ENCODE measurements at places on chromosomes 7 and 10.

- no peak for DNase-seq
Measured at GRCh38 chr10:36703179-36703578, 422.2 kb upstream of the ANKRD30A start.

- no peak for DNase-seq
Measured at GRCh38 chr10:32059472-32059871, 3.2 kb upstream of the KIF5B start.

DNA sequence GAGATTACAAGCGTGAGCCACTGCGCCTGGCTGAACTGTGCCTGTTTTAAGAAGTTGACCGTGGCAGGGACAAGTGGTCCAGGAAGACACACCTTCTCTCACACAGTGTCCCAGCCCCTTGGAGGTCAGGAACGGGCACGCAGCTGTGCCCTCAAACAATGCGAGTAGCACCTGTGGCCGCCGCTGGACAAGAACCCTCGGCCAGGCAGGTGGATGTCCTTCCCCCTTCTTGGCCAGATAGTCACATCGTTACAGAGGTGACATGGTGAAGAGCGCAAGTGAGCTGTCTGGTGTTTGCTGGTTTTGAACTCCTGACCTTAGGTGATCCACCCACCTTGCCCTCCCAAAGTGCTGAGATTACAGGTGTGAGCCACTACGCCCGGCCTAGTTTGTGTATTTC, 8.8 kb downstream of the ZFAND2A start:
- no peak for DNase-seq

DNA sequence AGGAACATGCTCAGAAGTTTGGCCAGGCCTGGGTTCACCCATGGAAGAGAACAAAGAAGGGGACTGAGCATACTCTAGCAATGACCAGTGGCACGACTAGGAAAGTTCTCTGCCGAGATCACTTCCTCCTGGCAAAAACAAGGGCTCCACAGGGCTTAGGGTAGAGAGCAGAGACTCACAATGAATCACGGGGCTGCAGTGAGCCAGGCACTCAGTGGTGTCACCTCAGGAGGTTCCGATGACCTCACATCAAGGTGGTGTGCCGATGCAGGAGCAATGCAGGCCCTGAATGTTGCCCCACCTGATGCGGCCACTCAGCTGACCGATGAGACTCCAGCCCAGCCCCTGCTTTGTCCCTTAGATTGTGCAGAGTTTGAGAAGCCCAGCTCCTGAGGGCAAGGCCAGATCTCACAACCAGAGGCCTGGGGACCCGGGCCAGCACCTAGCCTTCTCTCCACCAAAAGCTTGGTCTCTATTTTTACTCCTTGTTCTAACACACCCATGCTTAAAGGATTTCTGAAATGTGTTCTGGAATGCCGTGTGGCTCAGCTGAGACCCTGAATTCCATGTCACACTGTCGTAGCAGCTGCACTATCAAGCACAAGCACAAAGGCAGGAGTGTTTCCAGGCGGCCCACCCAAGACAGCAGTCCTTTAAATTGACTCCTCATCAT, 60.9 kb downstream of the COBL start:
- DNase-seq = no peak

- DNase-seq = no peak
Measured at GRCh38 chr10:30455816-30456215, 21.8 kb downstream of the MAP3K8 start.

DNA sequence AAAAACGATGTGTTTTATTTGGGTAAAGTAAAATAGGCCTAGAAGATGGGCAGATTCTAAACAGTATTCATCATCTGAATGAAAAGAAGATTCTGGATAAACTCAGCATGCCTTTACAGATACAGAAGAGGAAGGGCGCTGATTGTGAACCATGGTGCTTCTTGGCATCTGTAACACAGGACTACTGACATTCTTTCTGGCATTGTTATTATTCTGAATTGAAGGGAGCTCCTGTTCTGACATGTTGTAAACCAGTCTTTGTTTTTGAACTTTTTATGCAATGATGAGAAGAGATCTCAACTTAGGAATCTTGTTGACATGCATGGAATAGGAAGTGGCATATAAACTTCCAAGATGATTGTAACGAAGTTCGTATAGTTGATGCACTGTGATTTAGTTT, 13.5 kb downstream of the RPA3 start:
- no peak for DNase-seq

- DNase-seq = no peak
Measured at GRCh38 chr10:95566136-95566535, 5.0 kb upstream of the SORBS1 start.

GRCh38 chr7:67653856-67654454, 657.3 kb downstream of the TYW1 start:
- no peak for DNase-seq

DNA sequence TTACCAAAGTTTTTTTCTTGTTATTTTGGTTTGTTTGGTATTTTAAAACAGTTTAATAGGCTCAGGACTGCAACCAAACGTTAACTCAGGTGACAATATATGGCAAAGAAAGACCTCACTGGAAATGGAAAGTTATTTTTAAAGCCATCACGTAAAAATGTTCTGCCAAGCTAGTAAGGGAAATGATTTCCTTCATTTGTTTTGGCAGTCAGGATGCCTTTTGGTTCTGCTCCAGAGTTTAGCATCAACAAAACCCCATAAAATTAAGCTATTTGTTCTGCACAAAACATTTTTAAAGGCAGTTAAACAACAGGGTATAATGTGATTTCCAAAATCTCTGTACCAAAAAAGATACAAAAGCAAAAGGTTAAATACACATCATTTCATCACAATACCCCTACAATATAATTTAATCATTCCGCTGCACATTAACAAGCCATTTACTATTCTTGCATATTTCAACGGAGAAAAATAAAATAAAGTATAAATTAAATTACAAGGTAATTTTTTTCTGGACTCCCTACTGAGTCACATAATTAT, 172.4 kb downstream of the SEMA3E start:
- no peak for DNase-seq

DNA sequence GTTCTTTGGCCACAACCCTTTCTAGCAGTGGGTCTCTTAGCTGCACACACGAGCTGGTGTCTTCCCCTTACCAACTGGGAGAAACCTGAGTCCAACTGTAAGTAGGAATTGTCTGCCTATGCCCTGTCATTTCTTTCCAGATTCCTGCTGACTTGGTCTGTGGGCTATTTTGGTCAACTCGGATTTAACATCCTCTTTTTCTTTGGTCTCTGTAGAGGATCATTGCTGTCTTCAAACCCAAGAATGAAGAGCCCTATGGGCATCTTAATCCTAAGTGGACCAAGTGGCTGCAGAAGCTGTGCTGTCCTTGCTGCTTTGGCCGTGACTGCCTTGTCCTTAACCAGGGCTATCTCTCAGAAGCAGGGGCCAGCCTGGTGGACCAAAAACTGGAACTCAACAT, 10.3 kb downstream of the PI4K2A start:
- DNase-seq = no peak

- no peak for DNase-seq
Measured at GRCh38 chr10:101570428-101571270, 17.4 kb downstream of the POLL start.

- DNase-seq = no peak
Measured at GRCh38 chr10:93938140-93938539, 44.4 kb downstream of the SLC35G1 start.

DNA sequence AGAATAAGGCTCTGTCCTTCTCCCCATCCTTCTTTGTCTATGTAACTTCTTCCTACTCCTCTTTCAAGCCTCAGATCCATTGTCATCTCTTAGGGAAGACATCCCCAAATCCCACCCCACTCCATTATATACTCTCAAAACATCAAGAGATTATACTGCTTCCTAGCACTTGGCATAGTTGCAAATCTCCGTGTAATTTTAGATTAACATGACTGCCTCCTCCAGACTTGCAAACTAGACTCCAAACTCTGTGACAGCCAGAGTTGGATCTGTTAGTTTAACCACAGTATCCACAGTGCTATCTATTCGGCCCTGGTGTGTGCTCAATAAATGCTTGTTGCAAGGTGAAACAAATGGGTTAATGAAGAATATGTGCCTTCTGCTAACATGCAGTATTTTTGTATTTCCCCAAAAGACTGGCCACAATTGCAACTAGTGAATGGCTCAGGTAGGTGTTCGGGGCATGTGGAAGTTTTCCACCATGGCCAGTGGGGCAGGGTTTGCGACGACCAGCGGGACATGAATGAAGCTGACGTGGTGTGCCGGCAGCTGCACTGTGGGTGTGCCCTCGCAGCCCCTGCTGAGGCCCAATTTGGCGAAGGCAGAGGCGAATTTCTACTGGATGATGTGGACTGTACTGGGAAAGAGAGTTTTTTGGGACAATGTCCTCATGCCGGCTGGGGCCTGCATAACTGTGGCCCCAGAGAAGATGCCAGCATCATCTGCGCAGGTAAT, 34.5 kb upstream of the C10orf120 start:
- no peak for DNase-seq

- DNase-seq = no peak
Measured at GRCh38 chr10:86664341-86665217, 3.7 kb upstream of the LDB3 start.

GRCh38 chr10:124157271-124157681, 63.9 kb upstream of the CHST15 start:
- DNase-seq = no peak

- DNase-seq = peak; percentile 75
Measured at GRCh38 chr10:133335246-133336117, 1.2 kb downstream of the CALY start.

- no peak for DNase-seq
Measured at GRCh38 chr7:81003326-81003725, 84.5 kb upstream of the SEMA3C start.

DNA sequence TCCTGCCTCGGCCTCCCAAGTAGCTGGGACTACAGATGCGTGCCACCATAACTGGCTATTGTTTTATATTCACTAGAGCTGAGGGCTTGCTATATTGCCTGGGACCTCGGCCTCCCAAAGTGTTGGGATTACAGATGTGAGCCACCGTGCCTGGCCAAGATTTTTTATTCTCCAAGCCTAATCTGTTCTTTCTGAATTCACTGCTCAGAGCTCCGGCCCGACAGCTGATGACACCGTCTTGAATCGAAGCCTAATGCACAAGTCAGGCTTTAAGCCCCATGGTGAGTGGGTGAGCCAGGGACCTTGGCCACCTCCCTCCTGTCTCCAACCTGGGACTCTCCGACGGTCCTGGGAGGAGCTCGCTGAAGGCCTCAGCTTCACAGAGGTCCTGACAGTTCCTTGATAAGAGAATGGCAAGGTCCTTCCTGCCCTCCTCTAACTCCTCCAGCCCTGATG, 338.9 kb downstream of the WDR37 start:
- DNase-seq = no peak

GRCh38 chr7:15685358-15686294, 857 bp downstream of the MEOX2 start:
- no peak for DNase-seq

- DNase-seq = no peak
Measured at GRCh38 chr10:8531116-8531515, 476.6 kb downstream of the GATA3 start.

GRCh38 chr7:99369767-99370391, 4.7 kb upstream of the ARPC1B start:
- DNase-seq = no peak

- DNase-seq = no peak
Measured at GRCh38 chr7:15757041-15758000, 70.8 kb upstream of the MEOX2 start.

DNA sequence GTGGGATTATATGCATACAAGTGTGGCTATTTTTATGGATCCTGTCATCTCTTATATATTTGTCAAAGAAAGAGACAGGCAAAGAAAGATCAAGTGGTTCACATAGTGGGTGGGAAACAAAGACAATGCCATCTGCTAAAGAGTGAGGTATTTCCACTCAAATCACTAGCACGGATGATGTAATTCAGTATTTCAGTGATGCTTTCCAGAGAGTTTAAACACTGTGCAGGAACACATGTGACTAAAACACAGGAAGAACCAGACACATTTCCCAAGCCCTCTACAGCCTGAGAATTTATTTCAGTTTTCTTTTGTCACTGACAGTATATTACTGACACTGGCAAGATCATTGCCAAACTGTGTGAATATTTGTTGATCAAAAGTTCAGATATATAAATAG, 885.7 kb upstream of the CELF2 start:
- DNase-seq = no peak

DNA sequence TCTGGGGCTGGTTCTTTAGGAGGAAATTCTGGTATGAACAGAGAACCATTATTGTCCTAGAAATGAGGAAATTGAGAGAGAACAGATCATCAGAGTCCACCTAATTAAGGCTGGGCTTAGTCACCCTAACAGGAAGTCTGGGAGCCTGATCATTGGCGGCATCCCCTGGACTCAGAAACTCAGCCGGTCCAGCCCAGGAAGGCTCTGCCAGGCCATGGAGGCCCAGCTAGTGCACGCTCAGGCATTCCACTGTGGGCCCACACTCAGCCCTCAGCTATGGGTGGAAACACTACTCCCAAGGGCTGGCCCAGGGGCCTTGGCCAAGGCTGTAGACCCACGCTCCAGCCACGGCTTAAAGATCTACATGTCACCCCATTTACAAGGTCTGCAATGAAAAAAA, 109.2 kb downstream of the PTPN20 start:
- no peak for DNase-seq

DNA sequence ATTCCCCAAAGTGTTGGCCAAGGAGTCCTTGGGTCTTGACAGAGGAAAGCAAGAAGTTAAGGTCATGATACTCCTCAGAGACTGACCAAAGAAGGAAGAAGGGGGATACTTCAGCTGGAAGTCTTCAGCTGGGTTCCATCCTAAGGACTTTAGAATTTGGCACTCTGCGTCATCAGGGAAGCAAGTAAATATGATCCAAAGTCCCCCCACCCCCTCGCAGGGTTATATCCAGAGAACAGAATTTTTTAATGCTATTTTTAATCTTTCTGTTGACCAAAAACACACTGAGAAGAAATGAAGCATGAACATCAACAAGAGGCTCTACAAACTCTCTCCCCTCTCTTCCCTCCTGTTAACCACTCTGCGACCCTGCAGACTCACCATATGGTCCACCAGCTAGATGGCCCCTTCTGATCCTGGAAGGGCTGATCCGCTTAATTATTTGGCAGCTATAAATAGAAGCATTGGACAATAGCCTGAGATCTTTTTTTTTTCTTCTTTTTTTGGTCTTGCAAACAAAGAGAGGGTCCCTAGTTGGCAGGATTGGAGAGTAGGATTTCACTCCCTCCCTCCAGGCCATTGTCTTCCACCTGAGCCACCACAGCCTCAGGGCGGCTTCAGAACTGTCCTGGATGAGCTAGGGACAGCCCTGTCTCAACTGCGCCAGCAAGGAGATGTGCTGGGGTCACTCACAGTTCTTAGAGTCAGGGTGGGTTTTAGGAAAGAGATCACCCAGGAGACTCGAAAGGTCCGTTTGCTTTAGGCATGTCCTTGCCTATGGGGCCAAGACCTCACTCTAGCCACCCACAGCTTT, 196.0 kb downstream of the KCNMA1 start:
- no peak for DNase-seq

DNA sequence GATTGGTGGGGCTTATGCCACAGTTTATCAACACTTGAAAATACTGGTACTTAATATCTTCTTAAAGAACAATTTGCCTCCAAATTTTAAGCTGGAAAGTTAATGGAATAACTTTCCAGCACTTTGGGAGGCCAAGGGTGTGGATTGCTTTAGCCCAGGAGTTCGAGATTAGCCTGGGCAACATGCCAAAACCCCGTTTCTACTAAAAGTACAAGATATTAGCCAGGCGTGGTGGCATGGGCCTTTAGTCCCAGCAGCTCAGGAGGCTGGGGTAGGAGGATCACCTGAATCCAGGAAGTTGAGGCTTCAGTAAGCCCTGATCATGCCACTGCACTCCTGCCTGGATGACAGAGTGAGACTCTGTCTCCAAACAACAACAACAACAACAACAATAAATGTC, 56.0 kb downstream of the PRF1 start:
- no peak for DNase-seq
